Heart right ventricle (tissue), 16 donors: ENCODE measurements at places on chromosomes 12 and 14. TPM values are rescaled to one million over a fixed set of nuclear protein-coding genes. Genes with fewer than 3 reads are reported as not detected.

The MDM2 gene
- polyA plus RNA-seq: 15.9 TPM

The BBOF1 gene
- polyA plus RNA-seq: 5.4 TPM

The TCTN2 gene
- polyA plus RNA-seq: 2.8 TPM

The RPL10L gene
- polyA plus RNA-seq: not detected

The PLCZ1 gene
- 0.88 TPM for polyA plus RNA-seq

The ERP27 gene
- 0.44 TPM for polyA plus RNA-seq

The THAP2 gene
- polyA plus RNA-seq: 2.3 TPM

The SYT1 gene
- polyA plus RNA-seq: 0.03 TPM

The SYCP3 gene
- 0.22 TPM for polyA plus RNA-seq

The EPYC gene
- polyA plus RNA-seq: not detected

The KLRF1 gene
- polyA plus RNA-seq: 2.3 TPM

The CD163 gene
- 36.7 TPM for polyA plus RNA-seq

The IL22 gene
- polyA plus RNA-seq: not detected

The NRIP2 gene
- 4.0 TPM for polyA plus RNA-seq

The LEMD3 gene
- 11.9 TPM for polyA plus RNA-seq

The RAD51B gene
- polyA plus RNA-seq: 0.88 TPM

The LMNTD1 gene
- polyA plus RNA-seq: not detected

The OVCH1 gene
- polyA plus RNA-seq: 0.12 TPM

The PLXNC1 gene
- 1.1 TPM for polyA plus RNA-seq

The PCED1B gene
- 0.87 TPM for polyA plus RNA-seq

The CD69 gene
- 0.22 TPM for polyA plus RNA-seq

The CLEC14A gene
- 18.4 TPM for polyA plus RNA-seq

The CTSG gene
- 0.23 TPM for polyA plus RNA-seq

The RNF212B gene
- not detected for polyA plus RNA-seq

The PYGL gene
- 6.4 TPM for polyA plus RNA-seq

The OR6C2 gene
- not detected for polyA plus RNA-seq

The ZNF891 gene
- 1.0 TPM for polyA plus RNA-seq

The SERPINA12 gene
- not detected for polyA plus RNA-seq

The INHBC gene
- polyA plus RNA-seq: 0.03 TPM

The FOXN4 gene
- not detected for polyA plus RNA-seq
